ENCODE measurements at places on chromosomes 12 and 14.

- no peak for DNase-seq
Observed at GRCh38 chr14:38113546-38113945, 94.2 kb upstream of the SSTR1 start.

- no peak for DNase-seq
Observed at GRCh38 chr12:30839643-30840220, 85.0 kb upstream of the CAPRIN2 start.

DNA sequence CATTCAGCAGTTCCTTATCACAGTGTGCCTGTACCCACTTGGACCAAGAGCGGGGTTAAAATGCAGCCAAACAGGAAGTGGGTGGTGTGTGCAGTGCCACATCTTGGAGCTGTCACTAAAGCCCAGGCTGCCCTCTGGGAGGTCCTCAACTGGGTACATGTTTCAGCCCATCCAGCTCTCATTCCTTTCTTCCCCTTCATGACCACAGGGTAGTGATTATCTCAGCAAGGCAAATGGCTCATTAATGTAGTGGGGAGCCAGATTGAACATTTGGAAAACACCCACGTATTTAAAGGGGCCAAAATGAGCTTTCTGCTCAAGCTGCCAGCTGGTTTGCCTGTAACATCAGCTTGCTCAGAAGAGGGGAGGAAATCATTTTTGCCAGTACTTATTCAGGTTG, 210.8 kb upstream of the BTG1 start:
- DNase-seq, result no peak

GRCh38 chr12:83537428-83538053, 850.8 kb downstream of the TMTC2 start:
- DNase-seq, result no peak

DNA sequence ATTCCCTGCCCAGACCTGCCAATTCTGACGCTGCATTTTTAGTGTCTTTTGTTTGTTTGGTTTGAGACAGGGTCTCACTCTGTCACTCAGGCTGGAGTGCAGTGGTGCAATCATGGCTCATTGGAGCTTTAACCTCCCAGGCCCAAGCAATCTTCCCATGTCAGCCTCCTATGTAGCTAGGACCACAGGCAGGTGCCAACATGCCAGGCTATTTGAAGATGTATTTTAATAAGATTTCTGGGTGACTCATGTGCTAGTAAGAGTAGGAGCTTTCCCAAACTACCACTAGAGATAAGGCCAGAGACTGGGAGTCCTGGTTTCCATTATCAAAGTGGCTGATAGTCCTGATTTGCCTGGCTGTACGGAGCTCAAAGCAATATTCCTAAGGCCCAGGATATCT, 693.3 kb downstream of the MED13L start:
- no peak for DNase-seq

- no peak for DNase-seq
Observed at GRCh38 chr12:21613931-21614330, 9.3 kb upstream of the GYS2 start.

DNA sequence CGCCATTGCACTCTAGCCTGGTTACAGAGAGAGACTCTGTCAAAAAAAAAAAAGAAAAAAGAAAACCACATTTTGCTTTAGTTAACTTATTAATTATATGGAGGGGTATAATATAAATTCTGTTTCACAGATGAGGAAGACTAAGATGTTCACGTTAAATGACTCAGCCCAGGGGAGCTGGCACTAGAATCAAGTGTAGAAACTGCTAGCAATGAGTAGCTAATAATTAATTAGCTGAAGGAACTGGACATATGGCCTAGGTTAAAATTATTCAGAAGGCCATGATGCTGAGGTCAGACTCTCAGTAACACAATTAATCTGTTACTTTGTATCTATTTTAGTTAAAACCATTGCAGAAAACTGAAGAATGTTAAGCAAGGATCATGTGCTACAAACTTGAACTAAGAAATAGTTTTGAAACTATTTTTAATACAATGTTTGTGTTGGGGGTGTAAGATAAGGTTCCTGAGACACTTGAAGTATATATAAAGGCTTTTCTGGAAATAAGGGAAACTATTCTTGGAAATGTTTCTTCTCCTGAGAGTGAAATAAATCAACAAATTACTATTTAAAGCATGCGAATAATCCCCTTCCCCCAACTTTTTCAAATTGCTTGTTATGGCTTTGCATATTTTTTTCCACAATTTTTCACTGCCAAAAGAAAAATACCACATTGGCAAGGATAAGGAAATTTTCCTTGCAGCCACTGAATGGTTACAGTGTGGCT, 589.3 kb downstream of the SOX5 start:
- DNase-seq, result no peak

- DNase-seq, result no peak
Observed at GRCh38 chr12:46485853-46486252, 113.3 kb upstream of the SLC38A2 start.

DNA sequence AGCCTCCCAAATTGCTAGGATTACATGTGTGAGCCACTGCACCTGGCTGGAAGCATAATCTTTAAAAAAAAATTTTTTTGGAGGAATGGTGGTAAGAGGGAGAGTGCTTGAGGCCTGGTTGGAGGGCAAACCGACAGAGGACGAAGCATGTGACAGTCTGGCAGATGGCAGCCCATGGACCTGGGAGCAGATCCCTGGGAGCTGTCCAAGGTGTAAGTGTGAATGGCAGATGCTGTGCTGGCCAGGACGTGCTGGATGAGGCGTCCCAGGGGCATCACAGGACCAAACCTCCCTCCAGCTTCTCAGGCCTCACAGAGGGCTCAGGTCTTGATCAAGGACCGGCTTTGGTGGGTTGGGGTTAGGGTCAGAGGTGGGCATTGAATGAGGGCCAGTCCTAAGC, 128.4 kb upstream of the NCOR2 start:
- no peak for DNase-seq

DNA sequence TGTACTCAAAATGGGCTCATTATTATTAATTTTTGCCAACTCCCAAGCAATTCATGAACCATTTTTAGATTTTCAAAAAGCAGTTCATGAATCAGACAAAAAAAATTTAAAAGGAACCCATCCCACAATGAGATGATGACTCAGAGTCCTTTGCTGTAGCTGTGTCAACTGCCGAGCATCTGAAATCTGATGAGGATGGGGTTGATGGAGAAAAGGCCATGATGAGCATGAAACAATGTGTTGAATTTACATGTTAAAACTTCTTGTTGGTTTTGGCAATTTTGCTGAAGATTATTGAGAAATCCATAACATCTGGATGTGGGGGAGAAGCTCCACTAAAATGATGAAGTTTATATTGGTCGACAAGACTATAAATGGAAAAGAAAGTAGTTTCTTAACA, 378.0 kb downstream of the FOXG1 start:
- DNase-seq, result no peak

- DNase-seq, result no peak
Observed at GRCh38 chr14:47539031-47539461, 136.4 kb downstream of the MDGA2 start.

GRCh38 chr14:69268223-69268622, 8.3 kb downstream of the GALNT16 start:
- DNase-seq, result no peak

DNA sequence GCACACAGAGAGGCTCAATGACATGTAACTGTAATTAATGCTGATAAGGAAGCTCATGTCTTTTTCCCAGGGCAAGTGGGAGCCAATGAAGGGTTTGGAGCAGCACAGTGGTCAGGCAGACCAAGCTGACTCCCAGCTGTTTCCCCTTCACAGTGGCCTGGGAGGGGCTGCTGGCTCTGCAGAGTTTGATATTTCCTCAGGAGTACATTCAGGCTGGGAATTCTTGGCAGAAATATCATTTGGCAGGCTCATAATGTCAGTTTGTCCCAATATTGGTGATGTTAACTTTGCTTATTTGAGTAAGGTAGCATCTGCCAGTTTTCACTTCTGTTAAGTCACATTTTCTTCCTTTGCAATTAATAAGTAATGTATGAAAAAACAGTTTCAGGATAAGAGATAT, 247.0 kb downstream of the EMP1 start:
- DNase-seq, result no peak

DNA sequence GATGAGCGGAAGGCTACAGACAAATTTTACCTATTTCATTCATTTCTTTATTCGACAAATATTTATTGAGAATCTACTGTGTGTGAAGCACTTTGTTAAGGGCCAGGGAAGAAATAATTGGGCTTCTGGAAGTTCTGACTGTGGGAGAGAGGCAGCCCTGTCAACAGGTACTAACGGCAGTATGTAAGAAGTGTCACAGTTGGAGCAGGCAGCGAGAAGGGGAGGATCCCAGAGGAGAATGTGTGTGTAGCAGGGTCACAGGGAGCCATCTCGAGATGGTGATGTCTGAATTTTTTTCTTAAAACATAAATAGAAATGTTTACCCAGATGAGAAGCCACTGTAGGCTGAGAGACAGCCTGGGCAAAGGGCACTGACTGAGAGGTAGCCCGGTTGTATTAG, 163.3 kb upstream of the SLC38A2 start:
- DNase-seq, result no peak

DNA sequence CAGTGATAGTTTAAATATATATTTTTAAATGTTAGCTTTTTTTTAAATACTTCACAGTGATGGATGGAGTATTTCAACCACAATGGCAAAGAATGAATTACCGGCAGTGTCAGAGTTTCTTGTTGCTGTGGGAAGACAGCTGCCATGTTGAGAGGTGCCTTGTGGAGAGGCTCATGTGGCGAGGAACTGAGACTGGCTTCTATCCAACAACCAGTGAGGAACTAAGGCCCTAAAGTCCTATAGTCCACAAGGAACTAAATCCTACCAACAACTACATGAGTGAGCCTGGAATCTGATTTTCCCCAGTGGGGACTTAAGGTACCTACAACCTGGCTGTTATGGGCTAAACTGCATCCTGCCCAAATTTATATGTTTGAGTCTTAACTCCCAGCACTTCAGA, 220.2 kb upstream of the PLEKHG7 start:
- no peak for DNase-seq

GRCh38 chr14:63891148-63891975, 38.6 kb downstream of the SYNE2 start:
- no peak for DNase-seq

DNA sequence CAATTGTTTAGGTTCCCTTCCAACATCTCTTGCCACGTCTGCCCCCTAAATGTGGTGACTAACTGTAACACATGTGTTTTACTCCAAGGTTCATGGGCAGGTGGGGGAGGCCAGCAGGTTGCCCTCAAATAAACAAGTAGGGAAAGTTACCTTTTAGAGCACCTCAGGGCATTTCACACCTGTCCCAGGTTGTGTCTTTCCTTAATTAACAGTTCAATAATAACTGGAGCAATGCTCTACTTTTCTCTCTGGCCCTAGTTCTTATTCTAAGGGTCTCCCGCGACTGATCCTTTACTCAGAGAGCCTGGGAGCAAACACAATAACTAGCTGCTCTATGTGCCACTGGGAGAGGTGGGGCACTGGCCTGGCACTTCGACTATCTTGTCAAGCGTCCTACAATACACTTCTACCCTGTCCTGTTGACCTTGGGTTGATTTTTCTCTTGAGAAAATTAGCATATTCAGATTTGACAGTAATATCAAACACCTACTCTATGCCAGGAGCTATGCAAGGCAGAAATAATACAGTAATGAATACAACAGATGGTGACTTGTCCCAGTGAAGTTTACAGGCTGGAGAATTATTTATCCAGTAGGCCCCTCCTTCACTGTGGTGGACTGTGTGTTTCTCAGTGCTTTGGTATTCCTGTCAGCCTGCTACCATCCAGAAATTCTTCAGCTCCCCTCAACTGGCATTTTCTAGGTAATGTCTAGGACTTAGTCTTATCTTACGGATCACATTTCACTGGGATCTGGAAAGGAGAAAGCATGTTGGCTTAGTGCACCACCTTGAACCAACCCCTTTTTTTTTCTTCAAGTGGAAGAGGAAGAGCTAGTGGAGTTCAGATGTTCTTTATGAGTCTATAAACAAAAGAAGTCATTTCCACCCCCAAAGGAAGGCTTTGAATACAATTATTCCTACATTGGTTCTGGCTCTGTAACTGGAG, 202.6 kb downstream of the CRADD start:
- DNase-seq, result no peak

GRCh38 chr12:118346895-118347294, 25.8 kb downstream of the TAOK3 start:
- DNase-seq, result no peak

DNA sequence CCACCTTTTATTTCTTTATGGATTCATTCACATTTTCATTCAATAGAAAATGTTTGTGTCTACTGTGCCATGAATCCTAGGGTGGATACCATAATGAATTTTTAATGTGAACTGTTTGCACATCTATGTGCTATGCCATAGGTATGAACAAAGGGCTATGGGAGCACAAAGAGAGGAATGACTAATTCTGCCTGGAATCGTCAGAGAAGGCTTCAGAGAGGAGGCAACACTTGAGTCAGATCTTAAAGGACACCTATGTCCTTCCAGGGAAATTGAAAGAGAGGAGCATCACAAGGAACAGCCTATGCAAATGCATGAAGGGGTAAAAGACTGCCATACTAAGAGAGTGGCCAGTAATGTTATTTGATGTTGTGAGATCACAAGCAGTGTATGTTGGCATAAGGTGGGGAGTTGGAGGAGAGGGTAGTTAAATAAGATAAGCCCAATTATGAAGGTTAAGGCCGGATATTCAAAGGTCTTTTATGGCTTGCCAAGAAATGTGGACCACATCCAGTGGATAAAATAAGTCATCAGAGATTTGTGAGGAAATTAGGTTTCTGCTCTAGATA, 246.7 kb downstream of the GRIN2B start:
- DNase-seq, result no peak

DNA sequence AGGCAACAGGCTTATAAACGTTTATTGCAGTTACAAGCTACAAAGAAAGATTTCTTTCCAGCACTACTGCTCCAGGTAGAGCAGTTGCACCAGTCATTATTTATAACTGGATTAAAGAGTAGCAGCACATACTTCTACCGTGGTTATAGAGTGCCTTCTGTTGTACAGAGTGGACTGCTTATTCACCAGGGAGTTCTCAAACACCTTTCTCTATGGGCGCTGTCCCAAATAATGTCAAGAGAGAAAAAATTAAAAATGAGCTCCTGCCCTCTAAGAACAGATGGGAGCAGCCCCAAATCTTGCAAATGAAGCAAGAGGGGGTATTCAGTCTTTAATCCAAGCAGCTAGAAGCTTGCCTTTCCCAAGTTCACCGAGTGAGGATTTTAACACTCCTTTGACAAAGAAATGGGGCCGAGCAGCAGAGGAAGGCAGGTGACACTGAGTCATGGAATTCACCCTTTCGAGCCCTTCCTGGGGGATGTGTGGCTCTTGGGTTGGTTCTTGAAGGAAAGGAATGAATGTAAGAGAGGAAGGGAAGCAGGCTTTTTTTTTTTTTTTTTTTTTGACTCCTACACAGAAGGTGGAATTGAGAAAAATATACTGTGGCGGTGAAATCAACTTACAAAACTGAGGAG, 181.2 kb downstream of the PRKCH start:
- DNase-seq, result no peak

DNA sequence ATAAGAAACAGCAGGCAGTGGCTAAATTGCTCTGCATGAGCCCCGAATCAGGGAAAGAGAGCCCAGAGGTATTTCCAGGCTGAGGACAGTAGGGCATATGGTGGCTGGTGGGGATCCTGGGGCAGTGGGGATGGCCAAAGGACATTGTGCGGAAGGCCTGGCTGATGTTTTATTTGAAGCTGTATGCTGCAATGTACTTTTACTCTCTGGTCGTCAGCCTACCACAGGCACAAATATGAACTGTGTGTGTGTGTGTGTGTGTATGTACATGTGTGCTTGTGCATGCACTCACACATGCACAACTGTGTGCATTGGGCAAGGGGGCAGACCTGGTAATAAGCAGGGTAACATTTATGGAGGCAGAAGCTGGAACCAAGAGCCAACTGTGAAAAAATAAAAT, 74.7 kb upstream of the GZMB start:
- DNase-seq, result no peak

Data from stimulated activated CD8-positive, alpha-beta memory T cell treated with anti-CD3 and anti-CD28 coated beads, Interleukin-4, amount 100 ng/mL, for 24 hours (primary cell).